Progenitor cell of endocrine pancreas (in vitro differentiated cells): ENCODE measurements at places on chromosomes 1 and 21. TPM values are rescaled to one million over a fixed set of nuclear protein-coding genes. Genes with fewer than 3 reads are reported as not detected.

Gene SPRR1B
- not detected in 2 replicates for total RNA-seq

Gene CACHD1
- total RNA-seq, result 33.5 and 36.0 TPM in 2 replicates

Gene PPIAL4G
- 0.14 TPM in 1 of 2 replicates, not detected in the other for total RNA-seq

Gene BATF3
- 0.53 and 0.55 TPM in 2 replicates for total RNA-seq

Gene SLC6A17
- total RNA-seq, result 0.11 TPM in 1 of 2 replicates, not detected in the other

Gene VANGL2
- total RNA-seq, result 75.6 and 80.4 TPM in 2 replicates

Gene FALEC
- total RNA-seq, result 0.57 TPM in 1 of 2 replicates, not detected in the other

DNA sequence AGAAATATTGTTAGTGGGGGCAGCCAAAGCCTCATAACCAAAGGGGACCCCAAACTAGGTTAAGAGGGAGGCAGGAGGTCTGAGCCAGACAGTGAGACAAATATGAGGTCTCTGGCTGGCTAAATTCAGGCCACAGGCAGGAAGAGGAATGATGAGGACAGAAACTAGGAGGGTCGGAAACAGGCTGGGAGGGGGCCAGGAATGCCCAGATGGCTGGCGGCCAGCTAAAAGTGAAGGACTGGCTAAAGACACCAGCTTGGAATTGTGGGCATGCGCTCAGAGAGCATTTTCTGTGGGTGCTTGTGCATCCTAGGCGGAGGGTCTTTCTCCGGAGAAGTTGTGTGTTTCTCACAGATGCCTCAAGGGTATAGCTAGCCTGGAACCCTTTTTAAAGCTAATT is 77.0 kb downstream of the PGM1 start:
- peaks cover 17% of the 10 kb centered on the region for H3K4me1 ChIP-seq
- H3K4me3 ChIP-seq, result no peak overlapping the region
- H3K36me3 ChIP-seq, result peaks cover 3% of the 10 kb centered on the region

DNA sequence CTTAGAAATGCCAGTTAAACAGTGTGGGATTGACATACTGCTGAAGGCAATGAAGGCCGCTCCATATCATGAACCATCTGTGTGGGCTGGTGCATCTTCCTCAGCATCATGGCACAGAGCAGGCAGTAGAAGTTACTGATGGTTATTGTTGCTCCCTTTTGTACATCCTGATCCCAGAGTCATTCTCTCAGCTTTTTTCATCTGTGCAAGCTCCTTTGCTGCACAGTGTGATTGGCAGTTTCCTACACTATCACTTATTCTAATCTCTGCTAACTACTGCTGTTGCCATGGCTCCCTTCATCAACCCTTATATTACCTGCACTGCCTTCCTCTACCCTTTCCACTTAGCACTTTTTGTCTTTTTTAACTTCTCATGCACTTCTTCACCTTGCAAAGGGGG is 16.2 kb downstream of the RGS13 start:
- no peaks in the 10 kb centered on the region for H3K27me3 ChIP-seq
- H3K4me1 ChIP-seq, result no peaks in the 10 kb centered on the region
- H3K4me3 ChIP-seq, result no peak overlapping the region
- no peak overlapping the region for H3K27ac ChIP-seq
- DNase-seq, result no peak

DNA sequence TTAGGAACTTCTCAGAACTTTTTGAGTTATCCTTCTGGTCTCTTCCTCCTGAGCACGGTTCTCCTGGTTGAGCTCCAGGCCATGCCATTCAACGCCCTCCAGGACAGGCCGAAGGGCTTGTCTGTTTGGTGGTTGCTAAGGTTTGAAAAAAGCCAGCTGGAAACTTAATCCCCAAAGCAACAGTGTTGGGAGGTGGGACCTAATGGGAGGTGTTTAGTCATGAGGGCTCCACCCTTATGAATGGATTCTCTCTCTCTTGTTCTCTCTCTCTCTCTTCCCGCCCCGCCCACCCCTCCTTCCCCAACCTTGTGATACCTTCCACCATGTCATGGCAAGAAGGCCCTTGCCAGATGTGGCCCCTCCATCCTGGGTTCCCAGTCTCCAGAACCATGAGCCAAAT is 829 bp downstream of the KCNE1 start:
- no peaks in the 10 kb centered on the region for H3K27me3 ChIP-seq
- DNase-seq, result no peak
- no peaks in the 10 kb centered on the region for H3K36me3 ChIP-seq
- H3K4me3 ChIP-seq, result no peak overlapping the region
- no peak overlapping the region for H3K27ac ChIP-seq

GRCh38 chr1:104671684-104672353 is 922.1 kb downstream of the AMY1C start:
- no peak for DNase-seq
- no peaks in the 10 kb centered on the region for H3K27me3 ChIP-seq
- peaks cover 7% of the 10 kb centered on the region for H3K4me1 ChIP-seq

DNA sequence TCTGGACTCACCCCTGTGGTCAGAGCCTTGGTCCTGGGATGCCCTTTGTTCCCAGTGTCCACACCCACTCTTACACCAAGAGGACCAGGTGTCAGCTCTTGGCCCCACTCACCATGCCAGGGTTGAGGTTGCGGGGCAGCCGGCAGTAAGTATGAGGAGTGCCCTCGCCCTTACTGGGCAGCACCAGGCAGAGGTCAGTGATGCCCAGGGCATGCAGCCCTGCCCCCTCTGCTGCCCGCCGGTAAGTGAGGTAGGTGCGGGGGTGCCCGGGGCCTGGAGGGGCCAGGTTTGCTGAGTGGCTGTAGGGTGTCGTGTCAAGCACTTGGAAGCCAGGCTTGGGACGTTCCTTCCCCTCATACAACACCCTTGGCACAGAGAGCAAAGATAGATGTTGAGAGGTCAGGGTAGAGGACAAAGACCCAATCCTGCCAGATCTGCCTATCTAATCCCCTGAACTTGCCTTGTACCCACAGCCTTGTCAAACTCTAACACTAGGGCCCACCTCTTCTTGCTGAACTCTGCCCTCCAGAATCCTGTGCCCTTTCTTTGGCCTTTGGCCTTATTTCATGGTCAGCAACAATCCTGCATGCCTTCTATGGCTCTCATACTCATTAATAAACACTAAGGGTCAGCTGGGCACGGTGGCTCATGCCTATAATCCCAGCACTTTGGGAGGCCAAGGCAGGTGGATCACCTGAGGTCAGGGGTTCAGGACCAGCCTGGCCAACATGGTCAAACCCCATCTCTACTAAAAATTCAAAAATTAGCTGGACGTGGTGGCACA is 3.6 kb downstream of the DENND4B start:
- H3K4me1 ChIP-seq, result peaks cover 7% of the 10 kb centered on the region
- no peak overlapping the region for H3K27ac ChIP-seq
- no peaks in the 10 kb centered on the region for H3K27me3 ChIP-seq
- no peak for DNase-seq
- H3K4me3 ChIP-seq, result no peak overlapping the region
- peaks cover 3% of the 10 kb centered on the region for H3K36me3 ChIP-seq

- H3K27ac ChIP-seq, result no peak overlapping the region
- peaks cover 8% of the 10 kb centered on the region for H3K4me1 ChIP-seq
- no peaks in the 10 kb centered on the region for H3K36me3 ChIP-seq
- no peak for DNase-seq
- no peak overlapping the region for H3K4me3 ChIP-seq
- H3K27me3 ChIP-seq, result peaks cover 30% of the 10 kb centered on the region
Measured at GRCh38 chr1:200304171-200304570, 105.7 kb downstream of the ZNF281 start.

DNA sequence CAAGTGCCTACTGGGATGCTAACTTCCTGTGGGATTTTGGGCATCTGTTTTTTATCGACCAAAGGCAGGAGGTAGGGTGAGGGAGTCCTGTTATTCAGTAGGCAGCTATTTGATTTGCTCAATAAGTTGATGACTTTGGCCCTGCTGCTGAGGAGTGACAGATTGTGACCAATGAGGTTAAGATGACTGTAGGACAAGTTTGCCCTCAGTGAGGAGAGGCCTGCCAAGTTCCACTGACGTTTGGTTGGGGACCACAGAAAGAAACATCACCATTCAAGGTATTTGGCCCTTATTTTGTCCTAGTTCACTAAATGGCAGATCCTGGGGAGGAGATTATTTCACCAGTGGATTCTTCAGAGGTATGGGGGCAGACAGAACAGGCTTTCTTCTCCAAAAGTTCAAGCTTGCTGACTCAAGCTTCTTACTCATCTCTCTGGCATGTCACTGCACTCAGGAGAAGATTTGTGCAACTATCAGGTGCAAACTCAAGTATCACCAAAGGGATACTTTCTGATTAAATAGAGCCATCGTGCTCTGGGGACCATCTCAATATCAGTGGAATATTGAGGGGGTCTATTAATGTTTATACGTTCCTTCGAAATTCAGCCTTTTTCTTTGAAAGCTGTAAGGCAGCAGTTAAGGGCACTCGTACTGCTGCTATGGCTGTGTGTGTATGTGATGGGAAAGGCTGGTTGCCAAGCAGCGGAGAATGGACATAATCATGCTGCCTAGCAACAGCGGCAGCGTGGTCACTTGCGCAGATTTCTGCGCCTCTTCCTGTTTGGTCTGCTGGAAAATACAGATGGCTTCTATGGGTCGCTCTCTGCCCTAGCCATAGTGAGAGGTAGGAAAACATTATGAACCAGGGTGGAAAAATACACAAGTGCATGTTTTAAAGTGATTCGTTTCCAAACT is 78.7 kb downstream of the PBX1 start:
- peaks cover 49% of the 10 kb centered on the region for H3K4me1 ChIP-seq
- H3K27ac ChIP-seq, result peak overlapping the region; percentile 96
- no peak overlapping the region for H3K4me3 ChIP-seq
- peaks cover 25% of the 10 kb centered on the region for H3K36me3 ChIP-seq

DNA sequence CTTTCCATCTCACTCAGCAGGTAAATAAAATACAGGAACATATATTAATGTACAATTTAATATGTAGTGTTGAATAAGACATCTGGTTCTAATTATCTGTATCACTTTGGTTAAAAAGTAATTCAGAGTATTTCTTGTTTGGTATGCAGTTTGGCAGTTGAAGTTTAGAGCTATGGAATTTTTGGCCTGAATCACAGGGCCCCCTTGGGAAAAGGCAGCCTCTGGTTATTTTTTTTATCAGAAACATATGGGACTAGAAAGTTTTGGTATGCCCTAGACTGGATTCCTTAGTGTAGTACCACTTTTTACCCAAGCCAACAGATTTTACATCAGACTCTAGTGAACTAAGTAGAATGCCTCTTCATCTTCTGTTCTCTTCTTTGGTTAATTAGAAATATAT is 26.4 kb downstream of the CNST start:
- no peak overlapping the region for H3K4me3 ChIP-seq
- no peaks in the 10 kb centered on the region for H3K4me1 ChIP-seq
- peaks cover 27% of the 10 kb centered on the region for H3K36me3 ChIP-seq
- H3K27ac ChIP-seq, result no peak overlapping the region
- DNase-seq, result no peak
- H3K27me3 ChIP-seq, result no peaks in the 10 kb centered on the region

DNA sequence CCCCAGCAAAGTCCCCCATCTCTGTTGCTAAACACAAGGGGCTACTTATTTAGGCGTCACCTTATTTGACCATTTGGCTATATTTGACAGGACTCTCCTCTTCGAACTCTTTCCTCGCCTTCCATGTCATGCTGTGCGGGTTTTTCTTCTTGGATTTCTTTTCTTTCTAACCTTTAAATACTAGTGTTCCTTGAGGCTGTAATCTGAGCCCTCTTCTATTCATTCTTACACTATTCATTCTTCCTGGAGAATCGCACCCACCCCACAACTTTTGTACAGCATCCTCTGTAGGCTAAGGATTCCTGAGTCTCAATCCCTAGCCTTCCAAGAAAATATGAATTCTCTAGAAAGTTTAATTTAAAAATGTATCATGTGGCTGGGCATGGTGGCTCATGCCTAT is 61.7 kb upstream of the C1orf115 start:
- no peak overlapping the region for H3K27ac ChIP-seq
- no peaks in the 10 kb centered on the region for H3K27me3 ChIP-seq
- H3K36me3 ChIP-seq, result peaks cover 17% of the 10 kb centered on the region
- DNase-seq, result no peak
